ENCODE measurements at places on chromosomes 2 and 18. TPM values are rescaled to one million over a fixed set of nuclear protein-coding genes. Genes with fewer than 3 reads are reported as not detected.

GRCh38 chr2:66649006-66649405 lies 214.1 kb downstream of the MEIS1 start:
- no peak for ATAC-seq

GRCh38 chr18:75784390-75784789 lies 356.9 kb upstream of the SMIM21 start:
- ATAC-seq, result no peak

DCC gene
- not detected for total RNA-seq

GRCh38 chr2:34853646-34854045 lies 1254.5 kb upstream of the FAM98A start:
- no peak for ATAC-seq

DNA sequence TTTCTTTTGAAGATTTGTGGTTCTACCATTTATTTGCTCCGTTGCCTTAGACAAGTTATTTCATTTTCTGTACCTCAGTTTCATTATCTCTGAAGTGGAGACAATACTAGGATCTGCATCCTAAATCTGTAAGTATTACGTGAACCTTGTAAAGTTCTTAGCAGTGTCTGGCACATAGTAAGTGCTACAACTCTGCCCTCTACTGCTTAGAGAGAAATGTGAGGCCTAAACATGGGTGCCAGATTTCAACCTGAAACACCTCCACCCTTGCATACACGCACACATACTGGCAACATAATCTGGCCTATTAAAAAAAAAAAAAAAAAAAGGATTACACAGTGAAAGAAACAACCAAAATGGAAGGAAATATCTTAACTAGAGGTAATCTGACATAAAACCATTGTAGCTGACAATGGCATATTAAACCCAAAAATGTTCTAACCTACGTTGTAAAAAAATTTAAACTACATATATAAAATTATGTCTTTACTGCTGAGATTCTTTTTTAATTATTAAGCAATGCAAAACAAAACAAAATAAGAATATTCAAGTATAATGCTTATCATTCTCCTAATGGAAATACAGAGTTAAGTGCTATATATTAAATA lies 132.6 kb downstream of the MAP2 start:
- ATAC-seq, result peak; percentile 70

DNA sequence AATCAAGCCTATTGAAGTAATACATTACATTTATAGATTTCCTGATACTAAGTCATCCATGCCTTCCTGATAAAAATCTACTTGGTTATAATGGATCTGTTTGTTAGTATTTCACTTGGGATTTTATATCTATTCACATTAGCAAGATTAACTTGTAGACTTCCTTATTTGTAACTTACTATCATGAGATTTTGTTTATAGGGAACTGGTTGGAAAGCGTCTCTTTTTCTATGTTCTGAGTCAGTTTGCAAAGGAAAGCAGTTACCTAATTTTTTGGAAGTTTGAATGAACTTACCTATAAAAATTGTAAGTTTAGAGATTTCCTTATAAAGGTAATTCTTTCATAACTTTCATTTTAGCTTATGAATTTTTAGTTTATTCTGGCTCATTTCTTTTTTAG lies 141.4 kb downstream of the SMAD7 start:
- no peak for ATAC-seq

- ATAC-seq, result no peak
Measured at GRCh38 chr2:106534471-106534870, 47.3 kb downstream of the CD8B2 start.

DNA sequence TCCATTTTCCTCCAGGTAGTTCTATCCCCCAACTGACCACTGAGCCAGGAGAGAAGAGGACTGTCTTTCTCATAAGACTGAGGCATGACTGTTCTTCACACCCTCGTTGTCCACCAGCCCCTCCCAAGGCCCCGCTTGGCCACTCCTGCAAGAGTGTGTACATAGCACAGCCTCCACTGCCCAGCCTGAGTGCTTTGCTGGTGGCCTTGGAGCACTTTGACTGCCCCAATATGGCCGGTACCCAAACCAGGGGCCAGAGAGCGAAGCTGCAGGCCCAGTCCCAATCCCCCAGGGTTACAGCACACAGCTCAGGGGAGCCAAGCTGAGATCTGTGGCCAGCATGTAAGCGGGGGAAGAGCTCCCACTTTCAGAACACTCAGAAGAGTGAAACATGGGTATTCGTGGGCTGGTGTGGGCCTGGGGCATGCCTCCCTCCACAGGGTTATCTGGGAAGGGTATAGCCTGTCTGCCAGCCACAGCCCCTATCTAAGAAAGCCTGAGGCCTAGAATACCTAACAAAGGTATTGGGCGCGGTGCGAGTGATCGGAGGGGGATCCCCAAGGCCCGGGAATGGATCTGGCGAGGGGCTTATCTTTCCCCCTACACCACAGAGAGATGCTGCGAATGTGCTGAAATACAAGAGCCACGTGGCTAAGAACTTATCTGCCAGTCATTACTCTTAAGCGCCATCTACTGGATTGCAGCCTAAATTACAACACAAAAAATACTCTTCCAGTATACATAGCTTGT lies 163.8 kb downstream of the WDPCP start:
- peak; percentile 45 for ATAC-seq

Measured in esophagus mucosa (tissue), 1 donor.